T-helper 9 cell (primary cell): ENCODE measurements at places on chromosomes 5 and 9.

- no peak for DNase-seq
These were observed 514.1 kb upstream of the MEF2C start for GRCh38 chr5:89397096-89397495.

GRCh38 chr9:5562806-5563416 lies 52.6 kb downstream of the PDCD1LG2 start:
- no peak for DNase-seq

GRCh38 chr5:17069995-17070511 lies 134.0 kb upstream of the MYO10 start:
- no peak for DNase-seq

GRCh38 chr5:130116972-130117371 lies 212.7 kb downstream of the CHSY3 start:
- no peak for DNase-seq

- no peak for DNase-seq
These were observed 127.2 kb downstream of the VPS13A start for GRCh38 chr9:77304543-77304942.

GRCh38 chr5:1799110-1799601 lies 481 bp downstream of the MRPL36 start:
- DNase-seq = peak; percentile 21

DNA sequence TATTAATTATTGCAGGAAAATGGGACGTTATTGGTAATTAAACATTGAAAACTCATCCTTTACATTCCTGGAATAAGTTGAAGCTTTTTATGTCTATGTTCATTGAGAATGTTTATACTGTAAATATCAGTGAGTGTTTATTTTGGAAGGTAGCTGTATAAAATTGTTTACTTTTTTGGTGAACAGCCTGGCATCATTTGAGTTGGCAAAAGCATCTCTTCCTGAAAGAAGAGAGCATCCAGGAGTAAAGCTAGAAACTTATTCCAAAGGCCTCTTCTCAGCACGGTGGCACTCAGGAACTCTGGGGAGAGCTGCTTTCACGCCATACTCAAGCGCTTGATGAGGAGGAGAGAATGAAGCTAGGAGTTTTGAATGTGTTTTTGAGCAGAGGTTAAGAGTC lies 79.9 kb downstream of the GAPVD1 start:
- no peak for DNase-seq
